ENCODE measurements at places on chromosomes 1 and 21.
A peak's percentile ranks its signal among the peaks of the same experiment; 100 is the strongest.

- DNase-seq: no peak
Measured at GRCh38 chr1:52651904-52652303, 18.9 kb downstream of the SHISAL2A start.

DNA sequence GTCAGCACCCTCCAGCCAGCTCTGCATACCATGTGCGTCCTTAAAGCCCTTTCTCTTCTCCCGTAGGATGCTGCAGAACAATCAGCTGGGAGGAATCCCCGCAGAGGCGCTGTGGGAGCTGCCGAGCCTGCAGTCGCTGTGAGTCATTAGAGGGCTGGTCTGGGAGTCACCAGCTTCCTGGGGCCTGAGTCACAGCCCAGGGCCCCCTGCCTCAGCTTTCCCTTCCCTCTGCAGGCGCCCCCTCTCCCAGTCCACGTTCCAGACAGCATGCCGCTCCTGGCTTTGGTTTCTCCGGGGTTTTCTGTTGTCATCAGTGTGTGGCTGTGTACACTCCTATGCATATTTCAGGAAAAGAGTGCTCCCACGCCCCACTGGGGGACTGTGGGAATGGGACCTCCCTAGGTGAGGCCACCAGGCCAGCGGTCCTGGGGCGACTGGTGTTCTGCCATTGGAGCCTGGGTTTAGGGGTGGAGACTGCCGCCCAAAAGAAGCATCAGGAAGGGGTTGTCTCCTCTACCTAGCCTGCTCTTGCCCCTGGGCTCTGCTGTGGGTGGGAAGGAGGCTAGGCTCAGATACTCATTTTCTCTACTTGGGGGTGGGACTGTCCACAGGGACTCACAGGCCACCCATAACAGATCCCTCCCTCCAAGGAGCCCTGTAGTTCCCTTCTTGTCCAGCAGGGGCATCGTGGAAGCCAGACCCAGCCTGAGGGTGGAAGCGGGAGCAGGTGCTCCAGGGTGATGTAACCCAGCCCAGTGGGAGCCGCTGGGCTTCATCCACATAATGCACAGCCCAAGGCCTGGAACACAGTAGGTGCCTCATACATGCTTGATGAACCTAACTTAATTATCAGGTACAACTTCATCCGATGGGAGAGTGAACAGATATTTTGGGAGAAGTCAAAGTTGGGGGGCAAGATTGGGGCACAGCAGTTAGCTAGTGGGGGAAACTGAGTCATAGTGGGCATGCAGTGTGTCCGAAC is 42.5 kb downstream of the LGR6 start:
- DNase-seq: peak; percentile 57

DNA sequence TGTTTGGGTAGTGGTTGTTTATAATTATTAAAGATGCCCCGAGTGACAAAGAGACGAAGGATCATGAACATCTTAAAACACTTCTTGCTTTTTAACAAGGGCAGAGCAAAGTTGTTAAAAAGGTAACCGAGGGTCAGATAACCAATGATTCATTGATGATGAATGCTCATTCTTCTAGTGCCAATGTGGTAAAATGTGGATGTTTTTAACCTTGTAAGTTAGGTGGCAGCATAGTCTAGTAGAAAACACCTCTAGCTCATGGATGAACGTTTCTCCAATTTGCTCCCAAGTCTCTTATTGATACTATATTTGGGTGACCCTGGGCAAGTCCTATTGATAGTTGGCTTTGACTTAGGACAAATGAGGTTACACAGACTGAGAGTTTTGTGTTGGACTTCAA is 167.9 kb downstream of the KIF26B start:
- DNase-seq: no peak

- no peak for DNase-seq
Measured at GRCh38 chr1:27003745-27004470, 8.7 kb downstream of the TENT5B start.

- no peak for DNase-seq
Measured at GRCh38 chr21:18549214-18549905, 145.8 kb upstream of the TMPRSS15 start.

GRCh38 chr1:173554089-173554488 is 48.8 kb downstream of the SLC9C2 start:
- no peak for DNase-seq

- DNase-seq: no peak
Measured at GRCh38 chr1:78726686-78727085, 77.1 kb downstream of the IFI44 start.
